Pons (tissue), 1 donor: ENCODE measurements at places on chromosomes 3 and 15.

- DNase-seq: peak; percentile 12
Measured at GRCh38 chr3:38054499-38055001, 15.5 kb downstream of the DLEC1 start.

GRCh38 chr3:123158330-123158729, 43.4 kb upstream of the SEC22A start:
- no peak for DNase-seq

DNA sequence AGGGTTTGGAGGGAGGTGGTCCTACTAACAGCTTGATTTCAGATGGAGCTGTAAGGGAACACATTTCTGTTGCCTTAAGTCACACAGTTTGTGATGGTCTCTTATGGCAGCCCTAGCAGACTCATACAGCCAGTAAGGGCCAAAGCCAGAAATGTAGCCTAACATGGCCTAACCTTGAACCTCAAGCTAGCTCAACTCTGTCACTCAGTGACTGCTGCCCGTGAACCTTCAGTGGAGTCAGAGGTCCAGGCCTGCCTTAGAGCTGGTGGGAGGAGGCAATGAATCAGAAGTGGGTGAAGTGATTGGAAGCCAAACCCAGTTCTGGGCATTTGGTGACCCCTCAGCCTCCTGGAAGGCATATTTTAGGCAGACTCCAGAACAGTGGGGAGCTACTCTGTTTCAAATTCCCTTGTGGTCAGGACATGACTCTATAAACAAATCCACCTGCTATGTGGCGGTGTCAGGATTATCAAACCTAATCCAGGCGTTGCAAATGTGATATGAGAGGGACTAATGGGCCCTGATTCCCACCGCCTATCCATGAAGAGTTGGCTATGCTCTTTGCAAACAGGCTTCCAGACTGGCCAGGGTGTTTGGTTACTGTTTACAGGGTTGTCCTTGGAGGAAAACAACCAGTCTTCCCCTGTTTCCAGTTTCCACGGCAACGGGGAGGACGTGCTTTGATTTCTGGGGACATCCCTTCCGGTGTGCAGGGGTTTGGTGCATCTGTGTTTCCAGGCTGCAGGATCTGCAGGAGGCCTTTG, 105.9 kb upstream of the AGBL1 start:
- DNase-seq: no peak

DNA sequence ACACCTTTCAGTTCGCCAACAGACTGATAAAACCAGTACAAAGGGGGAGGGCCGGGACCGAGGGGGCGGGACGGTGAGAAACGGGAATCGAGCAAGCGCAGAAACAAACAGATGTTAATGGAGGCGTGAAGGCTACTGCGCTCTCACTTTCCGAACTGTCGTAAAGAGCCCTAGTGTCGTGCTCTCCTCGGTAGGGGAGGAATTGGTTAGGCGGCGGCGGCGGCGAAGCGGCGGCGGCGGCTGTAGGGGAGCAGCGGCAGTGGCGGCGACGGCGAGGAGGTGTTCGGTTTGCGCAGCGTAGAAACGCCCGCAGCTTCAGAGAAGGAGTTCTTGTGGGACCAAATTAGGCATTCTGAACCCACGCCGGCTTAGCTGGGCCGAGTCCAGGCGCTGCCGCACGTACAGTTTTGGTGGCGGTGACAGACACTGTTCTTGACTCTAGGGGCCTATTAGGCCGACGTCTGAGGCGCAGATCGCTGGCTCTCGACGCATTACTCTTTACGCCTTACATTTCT, at the start of gene RNF111:
Gene RNF111 (plus strand): TSS at position 173 of the 515 bp plus-strand sequence. CDS start 43,160 bp downstream, outside the sequence.
- DNase-seq: peak; percentile 96

DNA sequence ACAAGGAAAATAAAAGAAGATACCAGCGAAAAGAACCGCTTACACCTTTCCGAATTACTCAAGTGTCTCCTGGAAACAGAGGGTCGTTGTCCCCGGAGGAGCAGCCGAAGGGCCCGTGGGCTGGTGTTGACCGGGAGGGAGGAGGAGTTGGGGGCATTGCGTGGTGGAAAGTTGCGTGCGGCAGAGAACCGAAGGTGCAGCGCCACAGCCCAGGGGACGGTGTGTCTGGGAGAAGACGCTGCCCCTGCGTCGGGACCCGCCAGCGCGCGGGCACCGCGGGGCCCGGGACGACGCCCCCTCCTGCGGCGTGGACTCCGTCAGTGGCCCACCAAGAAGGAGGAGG, 325 bp downstream of the ALCAM start:
- DNase-seq: no peak

- DNase-seq: no peak
Measured at GRCh38 chr3:8524656-8525399, 23.2 kb downstream of the LMCD1 start.

GRCh38 chr3:129304146-129304961, 25.7 kb downstream of the HMCES start:
- no peak for DNase-seq

DNA sequence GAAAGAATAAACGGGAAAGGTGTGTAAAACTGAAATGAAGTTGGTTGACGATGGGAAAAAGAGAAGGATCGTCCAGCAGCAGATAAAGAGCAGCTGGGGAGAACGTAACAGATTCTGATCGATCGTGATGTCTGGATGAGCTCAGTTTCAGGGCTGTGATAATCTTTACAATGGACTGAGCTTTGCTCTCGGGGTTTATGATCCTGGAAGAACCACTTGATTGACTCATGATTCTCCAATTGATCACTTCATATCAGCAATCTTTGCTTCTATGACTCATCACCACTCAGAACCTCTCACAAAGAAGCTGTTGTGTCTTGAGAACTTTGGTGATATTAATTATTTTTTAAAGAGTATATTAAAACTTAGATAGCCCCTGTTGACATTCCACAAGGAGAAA, 690.7 kb downstream of the TUSC7 start:
- peak; percentile 32 for DNase-seq

- DNase-seq: no peak
Measured at GRCh38 chr3:39150148-39150802, 3.1 kb downstream of the CSRNP1 start.

DNA sequence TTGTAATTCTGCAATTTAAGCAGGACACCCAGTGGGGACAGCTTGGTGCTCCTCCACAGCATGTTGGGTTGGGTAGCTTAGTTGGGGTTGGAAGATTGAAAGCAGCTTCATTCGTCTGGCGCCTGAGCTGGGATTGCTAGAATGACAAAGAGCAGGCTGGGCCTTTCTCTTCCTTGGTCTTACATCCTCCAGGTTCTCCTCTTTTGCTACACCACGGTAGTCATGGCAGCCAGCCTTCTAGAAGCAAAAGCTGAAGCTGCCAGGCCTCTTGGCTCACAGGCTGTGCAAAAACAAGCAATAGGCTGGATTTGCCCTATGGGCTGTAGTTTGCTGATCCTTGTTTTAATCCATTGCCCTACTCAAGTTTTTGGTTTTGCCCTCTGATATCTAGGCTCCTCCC, 3.2 kb upstream of the ANXA2 start:
- no peak for DNase-seq

- no peak for DNase-seq
Measured at GRCh38 chr15:93035092-93035915, 53.7 kb downstream of the RGMA start.

GRCh38 chr3:43640681-43641080, 18.9 kb upstream of the ANO10 start:
- DNase-seq: no peak

DNA sequence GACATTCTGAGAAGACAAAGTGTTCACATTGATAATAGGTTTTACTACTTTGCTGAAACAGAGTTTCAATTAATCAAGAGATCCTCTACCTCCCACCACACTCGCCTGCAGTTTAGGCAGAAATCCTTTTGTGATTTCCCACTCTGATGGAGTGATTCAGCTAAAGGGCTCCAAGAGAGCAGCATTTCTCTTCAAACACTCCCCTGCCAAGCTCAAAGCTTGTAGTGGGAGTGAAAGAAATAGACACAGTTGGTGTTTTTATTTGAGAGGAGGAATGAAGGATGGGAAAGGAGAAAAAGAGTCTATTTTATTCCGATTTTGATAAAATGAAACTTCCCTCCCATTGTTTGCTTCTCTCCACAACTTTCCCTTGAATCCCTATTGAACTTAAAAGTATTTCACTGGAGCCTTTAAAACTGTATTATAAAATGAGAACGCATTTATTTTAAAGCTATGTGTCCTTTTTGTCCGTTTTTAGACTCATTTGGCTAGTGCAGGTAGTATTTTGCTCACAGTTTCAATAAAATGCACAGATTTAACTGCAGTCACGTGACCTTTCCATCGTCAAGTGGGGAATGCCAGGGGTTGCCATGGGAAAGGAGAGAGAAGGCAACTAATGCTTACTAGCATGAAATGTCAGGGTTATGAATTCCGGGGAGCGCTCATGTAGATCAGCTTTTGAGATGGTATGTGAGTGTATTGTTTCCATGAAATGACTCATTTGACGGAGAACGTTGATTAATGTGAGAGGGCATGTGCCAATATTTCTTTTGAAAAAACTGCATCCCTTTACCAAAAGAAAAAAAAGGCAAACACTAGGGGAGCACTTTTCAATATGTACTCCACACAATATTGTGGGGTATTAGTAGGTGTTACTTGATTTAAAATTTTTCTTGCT, 7.7 kb upstream of the OSBPL11 start:
- peak; percentile 59 for DNase-seq

DNA sequence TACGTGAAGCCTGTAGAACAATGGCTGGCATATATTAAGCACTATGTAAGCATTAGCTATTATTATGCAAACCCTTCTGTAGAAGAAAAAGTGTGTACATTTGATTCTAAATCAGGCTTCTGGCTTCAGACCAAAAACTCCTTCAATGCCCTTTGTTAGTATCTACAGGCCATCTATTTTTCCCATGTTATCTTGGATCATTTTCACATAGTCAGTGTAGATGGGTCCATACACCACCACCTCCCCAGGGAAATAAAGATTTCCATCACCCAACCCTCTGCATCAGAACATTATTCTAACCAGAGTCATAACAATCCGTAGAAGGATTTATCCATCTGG, 8.0 kb upstream of the KLHL6 start:
- DNase-seq: no peak

DNA sequence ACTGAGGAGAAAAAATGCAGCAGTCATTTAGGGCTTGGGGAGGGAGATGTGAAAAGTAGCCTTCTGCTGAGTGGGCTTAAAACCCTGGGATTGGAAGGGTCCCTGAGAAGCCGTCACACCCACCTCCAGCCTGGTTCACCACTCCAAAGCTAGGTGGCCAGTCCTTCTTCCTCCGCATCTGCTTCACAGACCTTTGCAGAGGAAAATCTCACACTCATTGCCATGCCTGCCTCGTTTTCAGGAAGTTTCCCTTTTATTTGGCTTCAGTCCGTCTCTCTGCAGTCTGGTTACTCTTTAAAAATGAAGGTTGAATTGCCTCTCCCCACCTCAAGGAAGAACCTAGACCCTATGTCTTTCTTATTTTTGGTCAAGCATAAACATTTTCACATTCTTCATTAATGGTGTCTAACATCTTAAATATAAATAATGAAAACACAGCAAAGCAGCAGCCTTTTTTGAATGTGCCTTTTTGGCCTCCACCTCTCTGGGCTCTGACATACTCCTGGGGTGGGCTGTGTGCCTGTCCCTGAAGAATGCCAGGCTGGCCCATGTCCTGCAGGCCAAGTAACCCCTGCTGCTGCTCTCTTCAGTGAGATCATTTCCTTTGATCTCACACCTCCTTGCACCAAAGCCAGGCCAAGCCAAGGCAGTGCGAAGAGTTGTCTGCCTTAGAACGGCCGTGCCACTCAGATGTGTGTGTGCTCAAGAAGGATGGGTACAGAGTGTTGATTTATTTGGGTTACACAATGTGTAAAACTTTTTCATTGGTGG, 11.0 kb downstream of the MRAS start:
- no peak for DNase-seq

DNA sequence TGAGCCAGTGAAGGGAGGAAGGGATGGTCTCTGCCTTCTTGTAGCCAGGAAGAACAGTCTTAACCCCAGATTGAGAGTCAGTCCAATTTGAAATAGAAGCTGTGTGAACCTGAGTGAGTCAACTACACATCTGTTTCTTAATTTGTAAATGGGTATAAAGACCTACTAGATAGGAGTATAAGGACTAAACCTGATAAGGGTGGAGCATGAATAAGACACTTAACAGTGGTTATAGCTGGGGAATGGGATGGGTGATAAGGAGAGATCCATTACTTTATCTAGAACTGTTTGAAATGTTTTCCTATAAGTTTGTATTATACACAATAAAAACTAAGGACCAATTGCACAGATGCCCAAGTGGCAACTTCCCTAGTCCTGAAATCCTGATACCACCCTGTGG, 1.4 kb downstream of the MAN2C1 start:
- DNase-seq: no peak

DNA sequence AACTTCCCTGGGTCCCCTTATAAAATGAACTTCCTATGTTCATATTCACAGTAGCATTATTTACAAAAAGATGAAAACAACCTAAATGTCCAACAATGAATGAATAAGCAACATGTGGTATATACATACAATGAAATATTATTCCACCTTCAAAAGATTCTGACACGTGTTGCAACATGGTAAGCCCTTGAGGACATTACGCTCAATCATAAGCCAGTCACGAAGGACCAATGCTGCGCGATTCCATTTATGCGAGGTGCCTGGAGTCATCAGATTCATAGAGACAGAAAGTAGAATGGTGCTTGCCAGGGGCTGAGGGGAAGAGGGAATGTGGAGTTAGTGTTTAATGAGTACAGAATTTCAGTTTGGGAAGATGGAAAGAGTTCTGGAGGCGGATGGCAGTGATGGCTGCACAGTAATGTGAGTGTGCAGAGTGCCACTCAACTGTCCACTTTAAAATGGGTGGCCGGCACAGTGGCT, 88.8 kb upstream of the ALDH1A3 start:
- no peak for DNase-seq

GRCh38 chr15:27237319-27237939, 266.4 kb downstream of the GABRG3 start:
- DNase-seq: no peak

DNA sequence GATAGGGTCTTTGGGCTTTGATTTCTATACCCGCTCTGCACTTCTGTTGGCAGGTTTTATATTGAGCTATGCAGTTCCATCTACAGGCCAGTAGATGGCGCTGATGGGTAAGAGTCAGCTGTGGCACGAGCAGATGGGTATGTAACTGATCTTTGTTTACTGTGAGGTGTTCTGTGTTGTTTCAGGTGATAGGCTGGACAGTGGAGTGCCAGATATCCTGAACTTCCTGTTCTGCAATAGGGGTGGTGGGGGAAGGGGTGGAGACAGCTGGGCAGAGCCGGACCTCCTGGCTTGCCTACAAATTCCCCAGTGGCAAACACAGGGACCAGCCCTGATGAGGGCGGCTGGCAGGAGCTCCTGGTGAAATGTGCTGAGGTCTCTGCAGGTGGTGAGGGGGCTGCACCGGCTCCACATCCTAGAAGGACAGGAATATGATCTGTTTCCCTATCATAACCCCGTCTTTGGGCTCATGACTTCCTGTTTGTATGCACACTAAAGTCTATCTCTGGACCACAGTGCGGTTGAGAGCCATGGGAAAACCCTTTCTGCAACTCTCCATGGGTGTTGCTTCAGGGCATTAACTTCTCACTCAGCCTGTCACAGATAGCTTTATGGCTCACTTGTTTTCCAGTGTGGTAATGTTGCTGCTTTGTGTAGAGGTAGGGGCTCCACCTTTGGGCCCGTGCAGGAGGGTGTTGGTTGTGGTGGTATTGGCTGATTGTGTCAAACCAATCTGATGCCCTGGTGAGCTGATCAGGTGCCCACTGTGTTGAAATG, 13.4 kb upstream of the FAM98B start:
- peak; percentile 62 for DNase-seq

GRCh38 chr3:156635034-156635433, 39.4 kb upstream of the TIPARP start:
- no peak for DNase-seq

- DNase-seq: no peak
Measured at GRCh38 chr3:71724584-71725270, 475 bp downstream of the EIF4E3 start.

GRCh38 chr3:51702156-51702555, 4.7 kb upstream of the GRM2 start:
- no peak for DNase-seq
